ENCODE measurements at places on chromosomes 1 and 21. TPM values are rescaled to one million over a fixed set of nuclear protein-coding genes. Genes with fewer than 3 reads are reported as not detected.
A peak's percentile ranks its signal among the peaks of the same experiment; 100 is the strongest.

DNA sequence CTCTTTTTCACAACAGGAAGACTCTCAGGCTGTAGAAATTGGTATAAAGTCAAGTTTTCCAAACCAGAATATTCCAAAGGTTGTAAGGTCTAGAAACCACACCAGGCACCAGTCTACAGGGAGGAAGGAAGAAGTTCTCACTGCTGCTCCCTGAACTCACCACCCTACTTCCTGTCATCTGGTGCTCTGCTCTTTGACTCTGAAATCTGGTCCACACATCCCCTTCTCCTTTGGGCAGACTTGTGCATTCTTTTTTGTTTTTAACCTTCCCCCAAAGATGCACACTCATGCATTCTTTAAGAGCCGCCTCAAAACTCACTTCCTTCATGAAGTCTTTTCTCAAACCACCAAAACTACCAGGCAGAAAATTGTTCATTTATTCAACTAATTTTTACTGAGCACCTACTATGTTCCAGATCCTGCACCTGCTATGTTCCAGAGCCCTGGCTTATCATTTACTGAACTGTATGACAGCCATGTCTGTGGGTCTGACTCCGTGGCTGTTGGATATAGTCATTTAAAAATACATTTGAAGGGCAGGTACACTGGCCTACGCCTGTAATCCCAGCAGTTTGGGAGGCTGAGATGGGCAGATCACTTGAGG, 30.1 kb upstream of the EPS15 start:
- H3K4me3 ChIP-seq: no peak overlapping the region
- DNase-seq: no peak
- H3K27ac ChIP-seq: peak overlapping the region; percentile 24
- H3K36me3 ChIP-seq: no peaks in the 10 kb centered on the region

- peak overlapping the region; percentile 52 for H3K4me3 ChIP-seq
- no peaks in the 10 kb centered on the region for H3K36me3 ChIP-seq
- DNase-seq: peak; percentile 48
- H3K4me1 ChIP-seq: peaks cover 34% of the 10 kb centered on the region
Measured at GRCh38 chr1:151371370-151372057, 991 bp downstream of the SELENBP1 start.

- no peaks in the 10 kb centered on the region for H3K36me3 ChIP-seq
- no peak for DNase-seq
- peaks cover 1% of the 10 kb centered on the region for H3K27me3 ChIP-seq
- H3K4me3 ChIP-seq: no peak overlapping the region
- peaks cover 16% of the 10 kb centered on the region for H3K4me1 ChIP-seq
Measured at GRCh38 chr1:26370591-26371382, 1.8 kb downstream of the ZNF683 start.

DNA sequence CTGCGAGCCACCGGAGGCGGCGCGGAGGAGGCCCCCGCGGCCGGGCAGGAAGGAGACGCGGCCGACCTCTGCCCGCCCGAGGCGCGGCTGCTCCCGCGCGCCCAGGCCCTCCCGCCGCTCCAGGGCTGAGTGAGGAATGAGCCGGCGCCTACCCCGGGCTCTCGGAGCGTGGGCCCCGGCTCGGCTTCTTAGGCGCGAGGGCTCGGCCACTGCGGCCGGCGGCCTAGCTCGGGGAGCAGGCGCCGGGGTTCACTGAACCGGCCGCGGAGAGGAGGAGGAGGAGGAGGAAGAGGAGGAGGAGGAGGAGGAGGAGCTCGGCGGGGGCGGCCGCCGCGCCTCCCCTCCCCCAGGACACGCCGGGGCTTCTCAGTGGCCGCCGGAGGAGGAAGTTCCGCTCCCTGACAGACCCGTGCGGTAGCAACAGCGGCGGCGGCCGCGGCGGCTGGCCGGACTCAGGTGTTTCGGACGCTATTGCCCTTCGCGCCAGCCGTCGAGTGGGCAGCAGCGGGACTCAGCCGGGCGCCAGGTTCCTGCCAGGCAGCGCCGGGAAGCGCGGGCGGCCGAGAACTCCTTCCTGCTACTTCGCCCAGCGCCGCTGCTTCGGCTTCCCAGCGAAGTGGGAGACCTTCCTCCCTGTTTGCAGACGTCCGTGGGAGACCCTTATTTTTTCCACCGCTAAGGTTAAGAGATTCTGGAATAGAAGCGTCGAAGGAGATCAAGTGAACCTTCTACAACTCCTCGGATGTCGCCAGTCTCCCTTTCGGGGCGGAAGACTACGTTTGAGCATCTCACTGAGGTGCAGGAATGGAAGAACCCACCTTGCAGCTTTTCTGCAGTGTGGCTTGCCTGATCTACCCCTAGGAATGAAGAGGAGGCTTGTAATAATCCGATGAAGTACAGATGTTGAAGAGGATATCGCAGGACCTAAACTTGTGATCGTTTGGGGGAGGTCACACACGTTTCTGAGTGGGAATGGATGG, at the start of gene MAN1A2:
Gene MAN1A2, plus strand, starts transcription at position 404 of the 980 bp plus-strand sequence. CDS start 735 bp downstream, outside the sequence.
- H3K27ac ChIP-seq: peak within 1 kb of the TSS; percentile 95
- peak; percentile 93 for DNase-seq
- no peaks in the 10 kb centered on the region for H3K27me3 ChIP-seq

GRCh38 chr1:2044510-2045319, 5.5 kb upstream of the PRKCZ start:
- H3K4me1 ChIP-seq: peaks cover 4% of the 10 kb centered on the region
- H3K27me3 ChIP-seq: peaks cover 29% of the 10 kb centered on the region
- peak overlapping the region; percentile 2 for H3K4me3 ChIP-seq
- no peak overlapping the region for H3K27ac ChIP-seq

- no peaks in the 10 kb centered on the region for H3K36me3 ChIP-seq
- H3K27me3 ChIP-seq: no peaks in the 10 kb centered on the region
- H3K4me1 ChIP-seq: peaks cover 60% of the 10 kb centered on the region
- no peak overlapping the region for H3K27ac ChIP-seq
- no peak for DNase-seq
Measured at GRCh38 chr1:8814865-8815264, 2.6 kb downstream of the RERE start.

- no peak overlapping the region for H3K27ac ChIP-seq
- peaks cover 4% of the 10 kb centered on the region for H3K27me3 ChIP-seq
- no peaks in the 10 kb centered on the region for H3K4me1 ChIP-seq
- no peaks in the 10 kb centered on the region for H3K36me3 ChIP-seq
Measured at GRCh38 chr1:3599816-3600215, 11.5 kb downstream of the MEGF6 start.

DNA sequence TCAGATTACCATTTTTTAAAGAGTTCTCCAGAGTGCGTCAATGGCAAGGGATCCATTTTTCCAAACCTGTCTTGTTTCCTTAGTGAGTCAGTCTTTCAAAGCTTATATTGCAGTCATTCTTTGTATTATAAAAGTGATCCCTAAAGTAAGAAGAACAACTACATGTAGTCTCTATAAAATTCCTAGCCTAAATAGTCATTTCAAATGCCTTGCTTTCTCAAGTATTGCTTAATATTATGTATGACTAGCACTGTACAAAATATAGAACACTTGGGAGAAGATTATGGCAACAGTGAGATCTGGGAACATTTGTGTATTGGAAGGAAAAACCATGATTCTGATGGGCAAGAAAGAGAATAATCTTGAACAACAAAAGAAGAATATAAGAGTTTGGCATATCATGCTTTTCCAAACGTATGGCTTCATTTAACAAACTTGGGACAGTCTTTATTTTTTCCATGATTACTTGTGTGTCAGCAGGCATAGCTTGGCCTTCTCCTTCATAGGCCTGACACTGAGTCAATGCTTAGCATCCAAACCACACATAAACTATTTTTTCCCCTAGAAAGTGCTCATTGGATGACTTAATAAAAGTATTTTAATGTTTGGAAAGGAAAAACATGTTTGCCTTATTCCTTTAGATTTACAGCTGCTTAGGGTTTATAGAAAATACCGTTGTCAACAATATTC, 547.4 kb downstream of the LTN1 start:
- no peaks in the 10 kb centered on the region for H3K27me3 ChIP-seq
- no peak for DNase-seq
- peak overlapping the region; percentile 43 for H3K27ac ChIP-seq
- no peak overlapping the region for H3K4me3 ChIP-seq

- no peaks in the 10 kb centered on the region for H3K27me3 ChIP-seq
- peaks cover 9% of the 10 kb centered on the region for H3K4me1 ChIP-seq
- peaks cover 2% of the 10 kb centered on the region for H3K36me3 ChIP-seq
Measured at GRCh38 chr1:210448297-210448892, 119.7 kb downstream of the HHAT start.

Gene LCE5A
- total RNA-seq: not detected

Gene RNF186
- not detected for total RNA-seq

Gene TEDDM1
- total RNA-seq: not detected

Gene SLC45A3
- total RNA-seq: 2.9 TPM

Gene RER1
- total RNA-seq: 175 TPM

Data from chondrocyte (in vitro differentiated cells).